ENCODE measurements at places on chromosomes 1 and 21.

DNA sequence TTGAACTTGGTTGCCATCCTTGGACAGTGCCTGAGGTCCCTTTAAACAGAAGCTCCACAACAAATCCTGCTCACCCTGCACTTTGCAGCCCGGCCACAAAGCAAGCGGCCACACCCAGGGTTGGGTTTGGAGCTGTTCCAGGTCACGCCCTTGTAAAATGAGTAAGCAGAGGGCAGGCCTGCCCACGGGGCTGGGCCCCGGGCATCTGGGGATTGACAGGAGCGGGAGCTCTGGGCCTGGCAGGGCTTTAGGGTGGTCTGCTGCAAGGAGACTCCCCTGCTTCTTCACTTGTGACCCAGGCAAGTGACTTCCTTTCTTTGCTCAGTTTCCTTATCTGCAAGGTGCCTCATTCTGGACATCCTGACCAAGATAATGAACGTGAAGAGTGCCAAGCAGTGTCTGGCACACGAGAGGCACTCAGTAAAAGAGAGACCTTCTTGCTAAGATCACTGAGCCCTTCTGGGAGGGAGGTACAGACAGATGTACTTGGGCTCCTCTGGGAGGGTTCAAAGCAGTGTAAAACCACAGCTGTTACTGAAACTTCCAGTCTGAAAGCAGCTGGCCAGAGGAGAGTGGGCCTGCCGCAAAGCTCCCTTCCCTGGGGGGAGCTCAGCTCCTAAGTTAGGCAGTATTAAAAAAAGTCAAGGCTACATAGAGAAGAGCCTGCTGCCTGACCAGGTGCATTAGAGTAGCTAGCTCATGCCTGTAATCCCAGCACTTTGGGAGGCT, 2.6 kb downstream of the E2F2 start:
- DNase-seq = peak; percentile 52

DNA sequence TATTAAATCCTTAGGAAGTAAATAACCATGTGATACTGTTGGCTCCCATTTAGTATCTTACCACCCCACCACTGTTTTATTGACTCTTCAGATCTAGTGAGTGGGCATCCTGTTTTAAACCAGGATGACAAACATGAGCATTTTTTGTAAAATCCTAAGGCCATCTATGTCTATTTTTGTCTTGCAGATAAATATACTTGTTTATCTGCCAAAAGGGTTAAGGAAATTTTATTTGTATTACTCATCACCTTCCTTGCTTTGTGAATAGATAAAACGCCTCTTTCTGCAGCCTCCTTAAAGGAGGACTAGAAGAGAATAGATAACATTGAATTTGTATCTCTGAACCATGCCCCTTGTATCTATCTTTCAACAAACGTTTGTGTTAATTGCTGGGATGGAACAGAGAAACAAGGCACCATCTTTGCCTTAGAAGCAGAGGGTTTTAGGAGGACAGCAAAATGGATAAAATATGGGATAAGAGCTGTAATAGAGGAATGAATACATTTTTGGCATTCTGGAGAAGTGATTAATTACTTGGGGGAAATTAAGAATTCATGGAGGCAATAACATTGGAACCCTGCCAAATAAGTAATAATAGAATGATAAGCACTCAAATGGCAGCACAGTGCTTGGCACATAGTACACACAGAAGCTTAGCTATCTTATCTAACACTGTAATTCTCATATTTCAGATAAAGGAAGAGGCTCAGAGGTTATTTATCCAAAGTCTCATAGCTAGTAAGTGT, 14.7 kb downstream of the YTHDF2 start:
- DNase-seq = no peak

DNA sequence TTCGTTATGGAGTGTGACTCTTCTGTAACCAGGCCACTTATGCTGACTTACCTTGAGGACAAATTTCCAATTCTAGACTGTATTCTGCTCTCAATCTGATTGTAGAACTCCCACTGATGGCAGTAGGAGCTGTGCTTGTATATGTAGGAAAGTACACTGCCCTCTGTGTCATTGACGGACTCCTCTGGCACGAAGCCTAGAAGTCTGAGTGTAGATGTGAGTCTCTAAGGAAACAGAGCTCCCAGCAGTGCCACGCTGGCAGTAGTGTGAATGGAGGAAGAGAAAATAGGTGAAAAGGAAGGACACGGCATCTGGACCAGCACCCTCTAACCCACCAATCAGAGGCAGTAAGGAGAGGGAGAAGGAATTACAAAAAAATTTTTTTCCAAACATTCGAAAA, 130.4 kb upstream of the ADGRL2 start:
- no peak for DNase-seq

- no peak for DNase-seq
Measured at GRCh38 chr1:60598041-60598910, 484.1 kb upstream of the NFIA start.

- no peak for DNase-seq
Measured at GRCh38 chr1:27560268-27561123, 43.4 kb downstream of the AHDC1 start.

- peak; percentile 29 for DNase-seq
Measured at GRCh38 chr1:23202263-23202749, 15.0 kb downstream of the HTR1D start.

DNA sequence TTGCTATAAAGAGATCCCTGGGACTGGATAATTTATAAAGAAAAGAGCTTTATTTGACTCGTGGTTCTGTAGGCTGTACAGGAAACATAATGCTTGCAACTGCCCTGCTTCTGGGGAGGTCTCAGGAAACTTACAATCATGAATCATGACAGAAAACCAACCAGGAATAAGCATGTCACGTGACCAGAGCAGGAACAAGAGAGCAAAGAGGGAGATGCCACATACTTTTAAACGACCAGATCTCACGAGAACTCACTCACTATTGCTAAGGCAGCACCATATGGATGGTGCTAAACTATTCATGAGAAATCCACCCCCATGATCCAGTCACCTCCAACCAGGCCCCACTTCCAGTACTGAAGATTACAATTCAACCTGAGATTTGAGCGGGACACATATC, 49.8 kb upstream of the RCC1 start:
- no peak for DNase-seq

DNA sequence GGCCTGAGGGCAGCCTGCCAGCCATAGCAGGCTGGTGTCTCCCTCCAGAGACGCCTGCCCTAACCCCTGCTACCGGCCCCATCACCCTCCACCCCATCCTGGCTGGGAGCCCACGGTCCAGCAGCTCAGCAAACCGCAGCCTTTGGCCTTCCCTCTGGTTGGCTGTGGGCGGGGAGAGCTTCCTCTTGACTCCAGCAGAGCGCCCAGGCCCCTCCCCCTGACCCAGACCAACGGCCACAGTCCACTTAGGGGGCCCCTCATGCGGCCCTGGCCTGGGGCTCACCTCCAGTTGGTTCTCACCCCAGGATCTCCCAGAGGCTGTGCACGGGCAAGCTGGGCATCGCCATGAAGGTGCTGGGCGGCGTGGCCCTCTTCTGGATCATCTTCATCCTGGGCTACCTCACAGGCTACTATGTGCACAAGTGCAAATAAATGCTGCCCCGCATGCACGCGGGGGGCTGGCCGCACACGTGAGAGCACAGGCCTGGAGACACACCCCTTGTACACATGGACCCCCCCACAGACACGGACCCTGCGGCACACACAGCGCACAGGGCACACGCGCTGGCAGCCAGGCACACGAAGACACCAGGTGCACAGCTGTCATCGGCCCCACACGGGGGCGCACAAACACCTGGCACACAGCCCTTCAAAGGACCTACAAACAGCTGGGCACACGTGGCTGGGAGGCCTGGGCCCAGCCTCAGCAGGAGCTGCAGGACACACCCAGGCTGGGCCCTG, 3.1 kb downstream of the SMIM1 start:
- no peak for DNase-seq

DNA sequence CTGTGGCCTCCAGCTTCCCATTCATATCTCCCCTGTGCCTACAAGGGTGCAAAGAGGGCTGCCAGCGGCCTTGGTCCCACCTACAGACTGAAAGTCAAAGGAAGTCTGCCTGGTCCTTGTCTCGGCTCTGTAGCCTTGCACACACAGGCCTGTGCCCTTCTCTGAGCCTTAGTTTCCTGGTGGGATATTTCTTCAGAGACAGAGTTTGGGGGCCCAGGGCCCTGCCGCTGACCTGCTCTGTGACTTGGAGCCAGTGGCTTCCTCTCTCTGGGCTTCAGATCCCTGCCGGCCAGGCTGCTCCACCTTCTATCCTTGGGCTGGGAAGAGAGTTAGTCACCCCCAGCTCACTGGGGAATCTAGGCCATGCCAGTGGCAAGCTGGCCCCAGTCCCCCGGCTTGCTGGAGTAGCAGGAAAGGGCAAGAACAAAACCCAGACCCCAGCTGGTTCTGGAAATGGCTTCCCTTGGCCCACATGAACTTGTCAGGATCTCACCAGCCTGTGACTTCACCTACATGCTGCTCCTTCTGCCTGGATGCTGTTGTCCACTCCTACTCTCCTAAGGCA, 1.0 kb upstream of the TMEM61 start:
- DNase-seq = no peak

DNA sequence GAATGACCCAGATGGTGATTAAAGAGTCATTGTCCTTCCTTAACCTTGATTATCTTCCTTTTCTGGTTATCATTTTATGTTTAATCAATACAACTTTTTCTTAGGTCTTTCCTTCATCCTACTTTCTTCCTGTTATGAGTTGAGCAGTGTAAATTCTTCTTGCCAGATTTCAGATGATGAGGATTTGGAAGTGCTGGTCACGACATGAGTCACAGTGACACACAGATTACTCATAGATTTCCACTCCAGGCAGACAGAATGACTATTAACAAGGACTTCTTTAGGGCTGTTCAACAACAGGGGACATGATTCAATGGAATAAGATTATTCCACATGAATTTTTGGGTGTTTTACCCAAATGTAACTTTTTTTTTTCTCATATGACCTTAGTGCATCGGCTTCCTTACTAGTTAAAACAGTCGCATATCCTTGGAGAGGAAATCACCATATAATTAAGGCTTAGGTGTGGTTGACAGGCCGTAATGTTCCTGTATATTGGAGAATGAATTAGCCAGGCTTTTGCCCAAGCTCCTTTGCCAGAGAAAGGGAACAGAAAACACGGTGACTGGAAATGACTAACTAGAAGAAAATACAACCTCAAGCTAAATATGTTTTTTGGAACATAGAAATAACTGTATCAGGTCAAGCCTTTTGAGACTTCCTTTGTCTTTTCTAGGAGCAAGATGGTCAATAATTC, 44.2 kb downstream of the PRRX1 start:
- no peak for DNase-seq
